ENCODE measurements at places on chromosomes 2 and 18.

DNA sequence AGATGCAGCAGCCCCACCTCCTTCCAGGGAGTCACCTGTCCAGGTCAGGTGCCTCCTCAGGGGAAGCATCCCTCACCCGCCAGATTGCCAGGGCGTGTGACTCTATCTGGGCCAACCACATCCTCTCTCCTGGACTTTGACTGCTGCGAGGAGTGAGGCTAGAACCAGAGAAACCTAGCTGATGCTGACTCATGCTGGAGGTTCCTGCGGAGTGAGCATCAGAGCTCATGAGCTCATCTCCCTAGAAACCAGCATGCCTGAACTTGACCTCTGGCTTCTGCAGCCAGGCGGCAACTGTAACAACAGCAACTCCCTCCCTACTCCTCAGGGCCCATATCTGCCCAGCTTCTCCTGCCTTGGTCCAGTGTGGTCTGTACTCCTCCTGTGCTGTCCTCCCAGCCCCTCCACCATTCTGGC lies 28.3 kb upstream of the NT5DC4 start:
- H3K4me1 ChIP-seq: peaks cover 2% of the 10 kb centered on the region
- H3K4me3 ChIP-seq: no peak overlapping the region
- H3K27ac ChIP-seq: no peak overlapping the region
- no peaks in the 10 kb centered on the region for H3K27me3 ChIP-seq
- peak; percentile 74 for DNase-seq

GRCh38 chr2:106886916-106887758 lies 1.2 kb upstream of the ST6GAL2 start:
- no peaks in the 10 kb centered on the region for H3K36me3 ChIP-seq
- no peaks in the 10 kb centered on the region for H3K27me3 ChIP-seq
- DNase-seq: peak; percentile 78
- H3K27ac ChIP-seq: no peak overlapping the region

GRCh38 chr2:29920130-29920577 lies 1.2 kb downstream of the ALK start:
- peak overlapping the region; percentile 61 for H3K4me3 ChIP-seq
- H3K27me3 ChIP-seq: peaks cover 24% of the 10 kb centered on the region
- H3K36me3 ChIP-seq: no peaks in the 10 kb centered on the region
- DNase-seq: peak; percentile 90
- no peak overlapping the region for H3K27ac ChIP-seq
- H3K4me1 ChIP-seq: no peaks in the 10 kb centered on the region

- no peak for DNase-seq
- no peaks in the 10 kb centered on the region for H3K4me1 ChIP-seq
- H3K27ac ChIP-seq: no peak overlapping the region
Measured at GRCh38 chr2:194867328-194867727, 789.7 kb upstream of the SLC39A10 start.

DNA sequence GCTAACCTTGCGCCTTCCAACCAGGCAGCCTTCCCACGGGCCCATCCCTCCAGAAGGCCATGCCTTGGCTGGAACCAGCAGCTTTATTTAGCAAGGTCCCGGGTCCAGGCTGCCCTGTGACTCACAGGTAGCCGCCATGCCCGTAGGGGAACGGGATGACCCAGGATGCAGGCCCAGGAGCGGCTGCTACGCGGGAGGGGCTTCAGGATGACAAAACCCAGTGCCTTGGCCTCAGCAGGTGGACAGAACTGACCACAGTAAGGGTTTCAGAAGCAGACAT lies 63.3 kb downstream of the RTP5 start:
- no peak for DNase-seq
- no peaks in the 10 kb centered on the region for H3K4me1 ChIP-seq
- H3K36me3 ChIP-seq: peaks cover 7% of the 10 kb centered on the region
- no peak overlapping the region for H3K4me3 ChIP-seq

DNA sequence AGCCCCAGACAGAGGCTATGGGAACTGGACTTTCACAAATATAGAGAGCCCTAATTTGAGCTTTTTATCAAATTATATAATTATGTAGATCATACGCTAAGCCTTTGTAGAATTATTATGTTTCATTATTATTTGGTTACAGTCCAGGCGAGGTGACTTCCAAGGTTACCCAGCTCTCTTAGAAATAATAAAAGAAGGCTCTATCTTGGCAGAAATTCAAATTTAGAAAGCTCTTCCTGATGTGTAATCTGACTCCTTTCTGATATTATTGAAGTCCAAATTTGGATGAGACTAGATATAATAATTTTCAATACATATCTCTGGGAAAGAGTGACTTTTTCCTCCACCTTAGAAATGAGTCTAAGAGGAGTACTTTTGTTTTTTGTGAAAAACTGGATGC lies 4.8 kb upstream of the SLC38A11 start:
- no peak for DNase-seq
- no peaks in the 10 kb centered on the region for H3K36me3 ChIP-seq
- H3K4me3 ChIP-seq: no peak overlapping the region
- H3K27ac ChIP-seq: no peak overlapping the region

DNA sequence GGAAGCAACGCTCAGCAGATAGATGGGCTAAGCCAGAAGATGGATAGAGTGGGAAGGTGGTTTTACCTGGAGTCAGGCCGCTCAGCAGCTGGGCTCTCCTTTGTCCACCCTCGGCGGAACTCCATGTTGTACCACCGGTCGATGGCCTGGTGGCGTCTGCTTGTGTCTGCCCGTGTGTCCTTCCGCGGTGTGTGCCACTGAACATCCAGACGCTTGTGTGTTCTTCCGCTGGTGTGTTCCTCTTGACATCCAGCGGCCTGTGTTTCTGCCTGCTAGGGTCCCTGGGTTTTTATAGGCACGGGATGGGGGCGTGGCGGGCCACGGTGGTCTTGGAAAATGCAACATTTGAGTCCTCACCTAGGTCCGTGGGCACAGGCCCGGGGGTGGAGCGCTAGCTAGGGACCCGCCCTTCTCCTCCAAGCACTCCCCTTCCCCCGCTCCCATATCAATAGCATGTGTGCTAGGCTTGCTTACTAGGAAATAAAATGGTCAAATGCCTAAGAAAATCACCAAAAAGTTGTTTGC lies 1431.7 kb upstream of the ACVR2A start:
- no peaks in the 10 kb centered on the region for H3K36me3 ChIP-seq
- H3K4me1 ChIP-seq: no peaks in the 10 kb centered on the region
- H3K4me3 ChIP-seq: no peak overlapping the region
- no peak overlapping the region for H3K27ac ChIP-seq
- no peak for DNase-seq

DNA sequence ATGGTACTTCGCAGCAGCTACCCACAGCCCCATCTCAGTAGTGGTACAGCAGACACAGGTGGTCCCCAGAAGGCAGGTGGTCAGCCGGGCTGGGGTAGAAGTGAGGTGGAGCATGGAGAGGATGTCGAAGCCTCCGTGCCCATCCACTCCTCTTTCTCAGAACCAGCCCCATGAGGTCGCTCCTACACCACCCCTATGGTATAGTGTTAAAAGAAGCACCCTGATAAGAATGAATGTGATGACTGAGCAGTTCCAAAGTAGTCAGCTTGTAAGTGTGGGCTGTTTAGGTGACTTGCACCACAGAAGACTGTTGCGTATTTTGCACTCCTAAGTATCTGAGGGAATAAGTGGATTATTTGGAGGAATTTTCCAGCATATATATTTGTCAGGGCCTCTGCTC lies 111.3 kb downstream of the WDSUB1 start:
- no peak for DNase-seq
- no peak overlapping the region for H3K4me3 ChIP-seq
- H3K36me3 ChIP-seq: 0 out of 3 replicates have a peak, but pooled peaks cover 1% of the 10 kb centered on the region
- no peaks in the 10 kb centered on the region for H3K4me1 ChIP-seq
- H3K27me3 ChIP-seq: no peaks in the 10 kb centered on the region

DNA sequence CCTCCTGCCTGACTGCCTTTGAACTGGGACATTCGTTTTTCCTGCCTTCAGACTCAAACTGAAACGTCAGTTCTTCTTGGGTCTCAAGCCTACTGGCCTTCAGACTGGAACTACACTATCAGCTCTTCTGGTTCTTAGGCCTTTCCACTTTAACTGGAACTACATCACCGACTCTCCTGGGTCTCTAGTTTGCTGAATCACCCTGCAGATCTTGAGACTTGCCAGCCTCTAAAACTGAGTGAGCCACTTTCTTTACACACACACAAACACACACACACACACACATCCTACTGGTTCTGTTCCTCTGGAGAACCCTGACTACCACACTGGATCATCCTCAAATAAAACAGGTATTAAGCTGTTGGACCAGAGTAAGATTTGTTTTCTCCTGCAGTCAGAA lies 46.7 kb upstream of the ATL2 start:
- H3K27me3 ChIP-seq: no peaks in the 10 kb centered on the region
- no peak overlapping the region for H3K4me3 ChIP-seq
- no peaks in the 10 kb centered on the region for H3K4me1 ChIP-seq
- H3K27ac ChIP-seq: no peak overlapping the region

- DNase-seq: no peak
Measured at GRCh38 chr2:43576981-43577892, 18.6 kb downstream of the THADA start.

GRCh38 chr2:75403991-75404428 lies 156.7 kb downstream of the EVA1A start:
- no peak overlapping the region for H3K27ac ChIP-seq
- H3K4me1 ChIP-seq: no peaks in the 10 kb centered on the region
- H3K27me3 ChIP-seq: no peaks in the 10 kb centered on the region
- peak; percentile 38 for DNase-seq
- no peak overlapping the region for H3K4me3 ChIP-seq

- no peak overlapping the region for H3K27ac ChIP-seq
- no peak overlapping the region for H3K4me3 ChIP-seq
- H3K36me3 ChIP-seq: 0 out of 2 replicates have a peak, but pooled peaks cover 4% of the 10 kb centered on the region
- DNase-seq: no peak
- H3K27me3 ChIP-seq: no peaks in the 10 kb centered on the region
Measured at GRCh38 chr2:177329064-177329463, 63.5 kb upstream of the AGPS start.

- no peaks in the 10 kb centered on the region for H3K27me3 ChIP-seq
- no peak overlapping the region for H3K4me3 ChIP-seq
- no peaks in the 10 kb centered on the region for H3K4me1 ChIP-seq
- no peak overlapping the region for H3K27ac ChIP-seq
Measured at GRCh38 chr2:27689424-27689823, 25.7 kb downstream of the SLC4A1AP start.

DNA sequence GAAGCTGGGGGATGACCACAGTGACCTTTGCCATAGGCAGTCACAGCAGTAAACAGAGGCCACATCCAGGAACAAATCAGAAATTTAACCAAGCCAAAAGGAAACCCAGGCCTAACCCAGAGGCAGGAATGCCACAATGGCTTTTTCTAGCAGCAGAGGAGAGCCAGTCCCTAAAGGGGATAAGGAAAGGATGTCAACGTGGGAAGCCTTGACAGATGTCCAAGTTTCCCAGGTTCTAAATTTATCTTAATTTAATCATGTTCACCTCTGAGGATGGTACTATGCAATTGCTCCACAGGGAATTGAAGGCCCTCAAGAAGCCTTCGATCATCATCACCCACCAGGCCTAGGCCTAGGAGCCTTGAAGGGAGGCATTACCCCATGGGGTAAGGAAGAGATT lies 374.7 kb downstream of the TNS1 start:
- no peak overlapping the region for H3K27ac ChIP-seq
- H3K27me3 ChIP-seq: no peaks in the 10 kb centered on the region
- no peak for DNase-seq
- H3K36me3 ChIP-seq: no peaks in the 10 kb centered on the region
- H3K4me1 ChIP-seq: no peaks in the 10 kb centered on the region

DNA sequence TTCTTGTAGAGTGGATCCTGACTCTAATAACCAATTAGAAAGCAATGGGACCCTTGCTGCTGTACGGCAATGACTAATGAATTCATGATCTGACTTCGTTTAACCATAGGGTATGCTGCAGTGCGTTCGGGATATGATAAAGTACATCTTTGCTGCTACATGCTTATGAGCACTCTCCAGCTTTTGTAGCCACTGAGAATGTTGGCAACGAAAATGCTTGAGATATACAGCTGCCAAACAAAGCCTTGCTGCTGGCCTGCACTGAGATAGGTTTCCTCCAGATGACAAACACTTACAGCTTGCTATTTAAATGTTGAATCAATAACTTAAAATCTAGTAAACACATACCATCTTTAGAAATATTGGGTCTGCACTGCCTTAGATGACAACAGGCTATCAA lies 372.4 kb upstream of the SLC8A1 start:
- no peak for DNase-seq
- no peaks in the 10 kb centered on the region for H3K36me3 ChIP-seq
- H3K4me1 ChIP-seq: no peaks in the 10 kb centered on the region
- H3K27me3 ChIP-seq: no peaks in the 10 kb centered on the region
- no peak overlapping the region for H3K27ac ChIP-seq
- no peak overlapping the region for H3K4me3 ChIP-seq

- peaks cover 4% of the 10 kb centered on the region for H3K4me1 ChIP-seq
- peak overlapping the region; percentile 68 for H3K4me3 ChIP-seq
- H3K27ac ChIP-seq: no peak overlapping the region
- H3K36me3 ChIP-seq: no peaks in the 10 kb centered on the region
- peaks cover 57% of the 10 kb centered on the region for H3K27me3 ChIP-seq
- no peak for DNase-seq
Measured at GRCh38 chr2:238847419-238847801, 475 bp upstream of the TWIST2 start.

- peaks cover 9% of the 10 kb centered on the region for H3K36me3 ChIP-seq
- DNase-seq: no peak
- H3K27ac ChIP-seq: no peak overlapping the region
- H3K4me3 ChIP-seq: no peak overlapping the region
- peaks cover 3% of the 10 kb centered on the region for H3K4me1 ChIP-seq
- no peaks in the 10 kb centered on the region for H3K27me3 ChIP-seq
Measured at GRCh38 chr2:160351956-160352355, 141.7 kb downstream of the RBMS1 start.

- no peaks in the 10 kb centered on the region for H3K36me3 ChIP-seq
- H3K4me3 ChIP-seq: no peak overlapping the region
- H3K27ac ChIP-seq: no peak overlapping the region
- no peak for DNase-seq
- H3K27me3 ChIP-seq: no peaks in the 10 kb centered on the region
- H3K4me1 ChIP-seq: no peaks in the 10 kb centered on the region
Measured at GRCh38 chr2:8534729-8535468, 147.0 kb upstream of the ID2 start.

DNA sequence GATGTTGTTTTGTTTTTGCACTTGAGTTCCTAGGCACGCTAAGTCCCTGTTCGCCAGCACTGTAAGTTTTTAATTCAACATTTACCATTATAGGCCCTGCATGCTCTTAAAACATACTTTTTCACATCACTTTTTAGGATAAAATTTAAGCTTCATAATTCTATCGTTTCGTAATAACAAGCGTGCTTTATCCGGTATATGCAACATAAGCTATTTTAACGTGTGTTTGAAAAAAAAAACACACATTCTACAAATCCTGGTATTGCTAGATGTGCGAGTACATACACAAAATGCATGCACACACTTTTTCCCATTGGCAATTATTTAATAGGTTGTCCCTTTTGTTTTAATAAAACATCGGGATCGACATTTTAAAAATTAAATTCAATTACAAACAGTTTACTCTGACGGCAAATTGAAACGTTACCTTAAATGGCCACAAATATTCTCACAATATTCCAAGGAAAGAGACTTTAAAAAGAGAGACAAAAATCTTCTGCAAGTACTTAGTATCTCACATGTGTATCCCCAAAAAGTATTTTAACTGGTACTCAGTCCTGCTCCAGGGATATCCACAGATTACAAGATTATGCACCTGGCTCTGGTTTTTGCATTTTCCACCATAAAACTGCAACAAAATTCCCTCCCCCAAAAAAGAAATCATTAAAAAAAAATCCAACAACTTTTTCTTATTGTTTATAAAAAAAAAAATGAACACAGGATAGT lies 1.0 kb upstream of the TCF4 start:
- no peak for DNase-seq
- peak overlapping the region; percentile 91 for H3K27ac ChIP-seq
- no peaks in the 10 kb centered on the region for H3K27me3 ChIP-seq
- H3K4me1 ChIP-seq: peaks cover 4% of the 10 kb centered on the region
- peaks cover 7% of the 10 kb centered on the region for H3K36me3 ChIP-seq

GRCh38 chr2:196808083-196808665 lies 981 bp downstream of the C2orf66 start:
- H3K27ac ChIP-seq: no peak overlapping the region
- no peak for DNase-seq
- no peaks in the 10 kb centered on the region for H3K4me1 ChIP-seq
